ENCODE measurements at places on chromosomes 16 and 17.
A peak's percentile ranks its signal among the peaks of the same experiment; 100 is the strongest.

- DNase-seq, result peak; percentile 15
Observed at GRCh38 chr17:44911133-44912001, 3.9 kb downstream of the GFAP start.

DNA sequence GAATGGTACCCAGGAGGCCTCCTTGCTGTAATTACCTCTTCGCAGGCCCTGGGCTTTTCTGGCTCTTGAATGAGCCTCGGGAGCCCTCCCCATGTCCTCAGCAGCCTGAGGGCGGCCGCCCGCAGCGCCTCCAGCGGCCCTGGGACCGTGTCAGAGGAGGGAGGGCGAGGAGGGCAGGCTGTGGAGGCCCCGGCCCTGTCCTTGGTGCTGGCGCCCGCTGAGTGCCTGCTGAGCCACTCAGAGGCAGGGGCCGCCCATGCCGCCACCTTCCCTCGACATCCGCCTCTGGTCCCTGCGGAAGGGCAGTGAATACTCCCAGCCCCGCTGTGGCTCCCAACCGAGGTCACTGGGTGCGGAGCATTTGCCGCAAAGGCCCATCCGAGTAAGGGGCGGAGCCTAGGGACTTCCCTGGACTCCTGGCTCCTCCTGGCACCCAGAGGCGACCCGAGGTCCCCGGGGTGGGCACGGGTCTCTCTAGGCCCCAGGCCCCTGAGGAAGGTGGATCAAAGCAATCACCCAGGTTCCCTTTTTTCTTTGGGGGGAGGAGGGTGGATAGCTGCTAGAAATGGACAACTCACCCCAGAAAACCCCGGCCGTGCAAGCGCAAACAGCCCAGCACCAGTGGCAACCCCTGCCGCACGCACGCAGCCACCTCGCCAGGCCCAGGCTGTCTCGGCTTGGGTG, 2.8 kb downstream of the RBFOX3 start:
- no peak for DNase-seq

- DNase-seq, result peak; percentile 51
Observed at GRCh38 chr16:85395913-85396878, 216.9 kb upstream of the GSE1 start.

DNA sequence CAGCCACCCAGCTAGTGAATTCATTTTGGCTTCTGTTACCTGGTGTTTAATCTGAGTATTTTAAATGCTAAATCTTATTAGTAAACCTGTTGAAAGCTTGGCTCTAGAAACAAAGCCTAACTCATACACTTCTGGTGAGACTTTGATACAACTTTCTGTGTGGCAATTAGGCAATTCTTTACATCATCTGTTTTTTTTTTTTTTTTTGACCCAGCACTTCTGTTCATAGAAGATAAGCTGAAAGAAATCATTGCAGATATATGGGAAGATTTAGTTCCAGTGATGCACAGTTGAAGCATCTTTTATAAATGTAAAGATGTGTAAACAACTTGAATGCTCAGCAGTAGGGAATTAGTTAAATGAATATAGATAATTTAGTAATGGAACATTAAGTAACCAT, 21.7 kb upstream of the ABCC11 start:
- peak; percentile 4 for DNase-seq

DNA sequence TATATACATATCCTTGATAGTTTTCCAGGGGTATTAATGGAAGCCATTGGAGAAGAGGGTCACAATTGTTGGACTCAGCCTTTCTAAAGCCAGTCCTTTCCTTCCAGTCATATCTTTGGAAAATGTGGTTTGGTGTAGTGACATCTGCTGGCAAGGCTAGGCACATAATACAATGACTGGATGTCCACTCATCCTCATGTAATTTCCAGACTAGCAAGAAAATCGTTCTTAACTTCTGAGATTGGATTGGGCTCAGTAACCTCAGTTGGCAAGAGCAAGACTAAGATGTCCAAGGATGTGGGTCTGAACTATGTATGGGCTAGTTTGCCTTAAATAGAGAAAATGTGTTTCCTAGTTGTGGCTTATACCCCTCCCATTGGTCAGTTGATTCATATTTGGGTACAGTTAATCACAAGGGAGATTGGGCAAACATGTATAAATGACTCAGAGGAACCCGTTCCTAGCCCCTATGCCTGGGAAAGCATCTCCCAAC, 8.7 kb upstream of the KAT7 start:
- no peak for DNase-seq

GRCh38 chr16:67727521-67728485, 8.7 kb upstream of the GFOD2 start:
- no peak for DNase-seq

- DNase-seq, result no peak
Observed at GRCh38 chr17:57994436-57994835, 6.4 kb upstream of the VEZF1 start.

- no peak for DNase-seq
Observed at GRCh38 chr17:37744961-37745800, at the start of gene HNF1B. HNF1B (minus strand) TSS chr17:37745059; CDS start chr17:37744884, 175 bp downstream.

Data from NCI-H1092 (cell line).